ENCODE measurements at places on chromosomes 3 and 15.

DNA sequence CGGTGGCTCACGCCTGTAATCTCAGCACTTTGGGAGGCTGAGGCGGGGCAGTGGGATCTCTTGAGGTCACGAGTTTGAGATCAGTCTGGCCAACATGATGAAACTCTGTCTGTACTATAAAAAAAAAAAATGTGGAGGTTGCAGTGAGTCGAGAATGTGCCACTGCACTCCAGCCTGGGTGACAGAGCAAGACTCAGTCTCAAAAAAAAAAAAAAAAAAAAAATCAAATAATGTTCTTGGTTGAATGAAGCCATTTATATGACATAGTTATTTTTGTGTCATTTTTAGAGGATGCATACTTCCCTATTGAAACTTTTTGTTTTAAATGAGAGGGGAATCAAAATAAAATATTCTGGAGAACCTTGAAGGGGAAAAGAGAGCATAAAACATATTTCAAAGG is 3.1 kb downstream of the HMCES start:
- no peak for DNase-seq

- no peak for DNase-seq
Observed at GRCh38 chr3:181056136-181056732, 66.7 kb upstream of the DNAJC19 start.

- DNase-seq: no peak
Observed at GRCh38 chr3:29618395-29619282, 337.8 kb downstream of the RBMS3 start.

- peak; percentile 99 for DNase-seq
Observed at GRCh38 chr15:74228723-74229081, 7.4 kb upstream of the CCDC33 start.

- DNase-seq: no peak
Observed at GRCh38 chr3:71372241-71372768, 211.2 kb downstream of the FOXP1 start.

DNA sequence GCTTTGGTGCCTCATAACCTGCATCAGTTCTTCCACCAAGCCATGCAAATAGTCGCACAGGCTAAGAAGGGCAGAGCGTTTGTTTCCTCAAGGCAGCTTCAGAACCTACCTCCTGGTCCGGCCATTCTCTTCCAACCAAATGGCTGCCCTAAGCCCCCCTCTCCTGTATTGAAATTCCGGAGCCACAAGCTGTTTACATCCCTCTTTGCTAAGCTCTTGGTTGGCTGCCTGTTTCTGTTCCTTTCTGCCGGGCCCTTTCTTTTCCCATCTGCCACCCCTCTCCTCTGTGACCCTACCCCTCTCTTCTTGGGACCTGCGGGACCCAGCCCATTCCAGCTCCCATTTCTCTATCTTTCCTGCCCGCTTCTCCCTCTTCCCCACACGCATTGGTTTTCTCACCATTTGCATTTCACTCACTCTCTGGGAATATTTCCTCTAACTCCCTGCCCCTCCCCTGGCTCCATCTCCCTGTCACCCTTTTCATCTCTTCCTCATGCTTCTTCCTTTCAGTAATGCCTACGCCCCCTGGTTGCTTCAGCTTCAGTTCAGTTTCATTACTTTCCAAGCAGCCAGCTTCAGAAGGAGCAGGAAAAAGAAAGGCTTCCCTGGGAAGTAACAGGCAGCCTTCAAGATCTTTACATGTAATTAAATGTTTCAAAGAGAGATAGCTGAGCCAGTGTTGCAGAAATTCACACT is 113.5 kb downstream of the RAB11A start:
- no peak for DNase-seq

GRCh38 chr3:54121414-54122323 is 683 bp upstream of the CACNA2D3 start:
- no peak for DNase-seq

GRCh38 chr3:172115787-172116186 is 76.4 kb downstream of the FNDC3B start:
- no peak for DNase-seq

All from SK-N-DZ (cell line).